ENCODE measurements at places on chromosomes 12 and 14.

GRCh38 chr14:91464615-91465205 is 45.4 kb downstream of the PPP4R3A start:
- no peak for DNase-seq

GRCh38 chr12:59429766-59430165 is 166.1 kb upstream of the SLC16A7 start:
- DNase-seq: no peak

DNA sequence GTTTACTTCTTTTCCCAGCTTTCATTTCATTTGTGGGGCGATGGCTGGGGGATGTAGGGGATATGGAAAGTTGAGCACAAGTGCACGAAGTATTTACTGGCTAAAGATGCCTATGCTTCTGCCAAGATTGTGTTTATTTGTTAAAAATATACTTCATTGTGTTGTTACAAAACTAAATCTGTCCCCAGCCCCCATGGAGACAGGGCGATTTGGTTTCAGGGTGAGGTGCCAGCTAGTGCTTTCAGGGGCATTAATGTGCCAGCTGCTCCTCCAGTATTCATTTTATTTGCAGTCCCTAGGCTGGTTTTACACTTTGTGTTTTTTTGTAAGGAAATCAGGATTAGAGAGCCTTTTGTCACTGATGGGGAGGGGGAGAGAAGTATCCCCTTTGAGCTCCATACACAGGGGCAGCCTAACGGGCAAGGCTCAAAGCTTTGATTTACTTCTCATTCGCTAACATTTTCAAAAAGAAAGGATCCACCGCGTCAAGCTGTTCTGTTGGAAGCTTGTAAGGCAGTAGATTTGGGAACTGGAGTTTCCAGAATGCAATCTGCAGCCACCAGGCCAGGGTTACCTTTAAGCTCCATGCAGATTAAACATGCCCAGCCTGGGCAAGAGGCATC is 198.7 kb upstream of the PLEKHG7 start:
- DNase-seq: peak; percentile 25

DNA sequence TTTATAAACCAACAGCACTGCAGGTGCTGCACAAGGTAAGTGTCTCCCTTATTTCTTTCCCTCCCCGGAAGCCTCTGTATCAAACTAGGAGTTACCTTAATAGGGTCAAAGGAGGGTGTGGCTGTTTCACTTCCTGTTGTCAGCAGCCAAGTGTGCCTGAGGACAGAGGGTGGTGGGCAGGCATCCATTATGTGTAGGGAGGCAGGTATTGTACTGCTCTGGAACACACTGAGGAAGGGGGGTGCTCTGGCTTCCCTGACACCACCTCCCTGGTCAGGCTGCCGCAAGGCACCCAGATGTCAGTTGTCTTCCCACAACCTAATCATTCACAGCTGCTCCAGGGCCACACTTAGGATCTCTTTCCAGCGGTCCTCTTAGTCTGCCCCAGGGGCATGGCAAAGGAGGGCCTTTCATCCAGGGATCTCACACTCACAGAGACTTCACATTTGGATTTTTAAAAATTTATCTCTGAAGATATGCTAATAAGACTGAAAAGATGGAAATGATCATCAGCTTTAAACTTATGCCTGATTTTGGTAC is 132.0 kb upstream of the ARHGAP5 start:
- DNase-seq: peak; percentile 72

GRCh38 chr14:32413967-32414640 is 85.0 kb downstream of the AKAP6 start:
- DNase-seq: no peak

DNA sequence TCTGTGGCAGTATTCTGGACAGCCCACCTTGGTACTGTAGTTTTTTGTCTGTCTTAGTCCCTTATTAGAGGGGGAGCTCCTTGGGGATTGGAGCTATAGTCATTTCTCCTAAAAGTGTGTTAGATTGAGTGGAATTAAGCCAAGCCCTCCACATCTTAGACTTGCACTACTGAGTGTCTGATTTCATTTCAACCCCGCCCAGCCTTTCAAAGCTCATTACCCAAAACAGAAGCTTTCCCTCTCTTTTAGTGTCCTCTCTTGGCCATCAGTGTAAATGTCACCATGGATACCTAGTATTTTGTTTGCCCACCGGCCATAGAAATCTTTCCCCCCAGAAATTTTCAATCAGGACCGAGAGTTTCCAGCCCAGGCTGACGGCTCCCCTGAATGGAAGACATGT is 74.5 kb downstream of the LRRC74A start:
- no peak for DNase-seq

- DNase-seq: no peak
Measured at GRCh38 chr14:39173198-39173597, 1.9 kb upstream of the PNN start.

- no peak for DNase-seq
Measured at GRCh38 chr12:109952873-109953272, 43.3 kb downstream of the GIT2 start.

DNA sequence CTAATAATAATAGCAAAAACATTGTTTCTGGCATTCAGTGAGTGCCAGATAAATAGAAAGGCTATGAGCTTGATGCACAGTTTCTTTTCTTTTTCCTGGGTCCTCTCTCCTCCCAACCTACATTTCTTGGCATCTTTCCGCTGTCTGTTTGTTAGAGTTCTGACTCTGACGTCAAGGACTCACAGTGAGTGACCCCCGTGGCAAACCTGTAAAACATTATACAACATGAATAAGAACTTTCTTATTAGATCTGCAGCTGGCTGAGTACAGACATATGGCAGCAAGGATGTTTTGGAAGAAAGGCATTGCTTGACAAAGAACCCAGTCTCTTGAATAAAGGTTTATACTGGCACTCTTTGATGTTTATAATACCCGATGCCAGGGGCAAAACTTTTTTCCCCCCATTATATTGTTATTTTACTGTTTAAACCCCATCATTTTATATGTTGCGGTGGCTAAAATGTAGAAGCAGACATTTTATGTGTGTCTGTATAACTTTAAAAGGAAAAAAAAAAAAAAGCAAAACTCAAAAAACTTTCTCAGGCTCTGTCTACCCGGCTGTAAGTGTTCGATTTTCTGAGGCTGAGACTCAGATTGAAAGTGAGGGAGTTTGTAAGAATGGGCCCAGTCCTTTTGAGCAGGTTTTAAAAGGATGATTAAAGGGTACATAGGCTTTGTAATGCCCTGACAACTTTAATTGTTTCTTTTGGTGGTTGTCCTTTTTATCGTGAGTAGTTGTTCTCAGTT is 159.3 kb downstream of the PDE3A start:
- DNase-seq: no peak

DNA sequence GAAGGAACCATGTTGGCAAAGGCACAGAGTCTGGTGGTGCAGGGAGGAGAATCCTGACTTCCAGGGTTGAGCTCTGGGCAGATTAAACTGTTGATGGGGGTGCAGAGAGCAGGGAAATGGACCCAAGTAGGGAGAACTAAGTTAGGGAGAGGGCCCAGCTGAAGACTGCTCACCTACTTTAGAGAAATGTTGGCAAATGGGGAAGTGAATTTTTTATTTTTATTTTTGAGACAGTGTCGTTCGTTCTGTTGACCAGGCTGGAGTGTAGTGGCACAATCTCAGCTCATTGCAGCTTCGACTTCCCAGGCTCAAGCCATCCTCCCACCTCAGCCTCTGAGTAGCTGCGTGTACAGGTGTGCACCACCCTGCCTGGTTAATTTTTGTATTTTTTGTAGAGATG is 32.1 kb upstream of the TUBA1A start:
- no peak for DNase-seq

- peak; percentile 99 for DNase-seq
Measured at GRCh38 chr12:82174936-82175335, 183.3 kb downstream of the CCDC59 start.

DNA sequence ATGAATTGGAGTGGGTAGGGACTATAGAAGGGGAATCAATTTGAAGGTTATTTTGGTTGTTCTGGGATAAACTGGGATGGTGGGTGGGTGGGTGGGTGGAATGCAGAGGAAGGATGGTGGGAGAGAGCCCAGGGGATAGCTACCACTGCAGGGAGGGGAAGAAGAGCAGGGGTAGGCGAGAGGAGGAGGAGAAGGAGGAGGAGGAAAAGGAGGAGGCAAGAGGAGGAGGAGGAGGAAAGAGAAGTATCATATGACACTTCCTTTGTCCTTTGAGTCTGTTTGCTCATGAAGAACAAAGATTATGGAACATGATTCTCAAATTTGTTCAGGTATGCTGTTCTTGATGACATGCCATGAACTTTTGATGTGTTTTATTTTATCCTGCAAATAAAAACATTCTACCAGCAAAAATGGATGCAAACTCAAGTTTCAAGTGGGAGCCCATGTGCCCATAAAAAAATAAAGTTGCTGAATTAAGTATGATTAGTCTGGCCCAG is 4.1 kb upstream of the BEST3 start:
- no peak for DNase-seq

DNA sequence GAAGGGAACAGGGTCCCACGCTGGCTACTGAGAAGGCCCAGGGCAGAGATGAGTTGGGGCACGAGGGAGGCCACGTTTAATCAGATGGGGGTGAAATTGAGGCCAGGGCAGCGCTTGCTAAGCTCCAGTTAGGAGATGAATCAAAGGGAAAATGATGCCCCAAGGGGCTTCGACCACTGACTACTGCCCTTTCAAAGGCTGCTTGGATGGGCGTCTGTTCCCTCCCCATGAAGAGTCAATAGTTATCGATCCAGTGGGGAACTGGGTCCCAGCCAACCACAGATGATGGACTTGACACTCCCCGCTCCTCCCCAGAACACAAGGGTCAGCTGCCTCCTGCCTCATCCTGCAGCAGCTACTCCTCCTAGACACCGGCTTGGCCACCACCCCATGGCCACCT is 55.6 kb downstream of the ESRRB start:
- no peak for DNase-seq

GRCh38 chr14:75022655-75023054 is 19.9 kb downstream of the EIF2B2 start:
- DNase-seq: no peak

DNA sequence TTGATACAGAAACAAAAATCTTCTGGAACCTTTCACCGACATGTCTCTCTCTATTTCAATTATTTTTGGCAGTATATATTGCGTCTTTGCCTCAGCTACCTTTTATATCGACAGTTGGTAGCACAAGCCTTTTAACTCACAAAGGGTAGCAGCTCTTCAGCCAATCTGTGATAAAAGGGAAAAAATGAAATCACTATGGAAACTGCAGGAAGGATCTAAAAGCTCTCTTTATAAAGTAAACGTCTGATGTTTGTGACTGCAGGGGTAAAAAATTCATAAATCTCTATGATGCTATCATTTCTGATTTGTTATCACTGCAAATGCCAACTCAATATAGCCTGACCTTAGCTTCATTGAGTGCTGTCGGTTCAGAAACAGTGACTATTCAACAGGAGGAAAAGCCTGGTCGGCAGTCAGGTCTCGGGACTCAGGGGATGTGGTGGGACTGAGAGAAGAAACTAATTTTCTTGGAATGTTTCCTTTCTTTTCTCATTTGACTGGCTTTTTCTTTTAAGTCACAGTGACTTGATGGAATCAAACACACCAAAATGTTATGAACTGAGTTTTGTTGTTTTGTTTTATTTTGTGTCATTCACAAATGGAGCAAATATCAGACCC is 5.9 kb upstream of the RMST start:
- DNase-seq: peak; percentile 60

- peak; percentile 94 for DNase-seq
Measured at GRCh38 chr12:98397323-98398105, 117.9 kb upstream of the TMPO start.
